Activated CD4-positive, CD25-positive, alpha-beta regulatory T cell treated with anti-CD3 and anti-CD28 coated beads, Interleukin-2, amount 50 U/mL, for 72 hours (primary cell): ENCODE measurements at places on chromosomes 11 and 22.

- peak; percentile 65 for DNase-seq
These were observed 948 bp upstream of the MRTFA start for GRCh38 chr22:40637183-40638150.

- no peak for DNase-seq
These were observed 68.4 kb downstream of the TBC1D22A start for GRCh38 chr22:46830841-46831240.

DNA sequence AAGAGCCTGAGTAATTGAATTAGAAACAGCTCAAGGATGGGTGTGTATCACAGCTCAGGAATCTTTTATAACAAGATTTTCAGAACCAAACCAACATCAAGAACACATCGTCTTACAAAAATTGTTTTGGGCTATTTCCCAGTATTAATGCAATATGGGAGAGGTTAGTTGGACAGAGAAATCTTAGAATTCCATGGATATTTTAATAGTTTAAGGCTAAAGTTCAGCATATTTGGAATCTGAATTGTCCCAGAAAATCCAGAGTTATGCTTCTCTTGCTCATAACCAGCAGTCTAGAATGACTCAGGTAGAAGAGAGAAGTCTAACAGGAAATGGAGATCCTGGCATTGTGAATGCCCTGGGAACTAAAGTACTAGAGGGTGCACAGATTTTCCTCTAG is 74.6 kb downstream of the ADM start:
- no peak for DNase-seq

DNA sequence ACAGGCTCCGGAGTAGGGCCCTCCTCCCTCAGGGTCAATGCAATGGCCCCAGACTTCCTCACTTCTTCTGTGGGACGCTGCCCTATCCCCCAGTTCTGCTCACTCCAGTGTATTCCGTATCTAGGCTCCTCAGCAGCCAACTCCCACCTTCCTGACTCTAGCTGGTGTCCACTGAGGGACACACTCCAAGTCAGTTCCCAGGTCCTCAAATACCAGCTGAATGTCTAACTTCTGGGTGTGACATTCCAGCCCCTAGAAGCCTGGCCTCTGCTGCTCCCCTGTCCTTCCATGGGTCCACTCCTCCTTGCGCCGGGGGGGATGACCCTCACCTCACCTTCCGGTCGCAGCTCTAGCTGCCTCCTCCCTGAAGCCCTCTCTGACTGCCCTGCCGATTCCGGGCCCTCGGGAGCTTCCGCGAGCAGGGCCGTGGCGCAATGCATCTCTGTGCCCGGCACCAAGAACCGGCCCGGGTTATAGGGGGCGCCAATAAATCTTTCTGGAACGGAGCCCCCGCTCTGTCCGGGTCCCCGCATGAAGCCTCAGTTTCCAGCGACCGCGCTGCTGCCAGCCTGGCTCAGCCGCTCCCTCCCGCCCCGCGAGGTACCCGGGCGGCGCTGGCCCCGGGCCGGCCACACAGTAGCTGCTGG is 15.4 kb downstream of the BAD start:
- peak; percentile 66 for DNase-seq

DNA sequence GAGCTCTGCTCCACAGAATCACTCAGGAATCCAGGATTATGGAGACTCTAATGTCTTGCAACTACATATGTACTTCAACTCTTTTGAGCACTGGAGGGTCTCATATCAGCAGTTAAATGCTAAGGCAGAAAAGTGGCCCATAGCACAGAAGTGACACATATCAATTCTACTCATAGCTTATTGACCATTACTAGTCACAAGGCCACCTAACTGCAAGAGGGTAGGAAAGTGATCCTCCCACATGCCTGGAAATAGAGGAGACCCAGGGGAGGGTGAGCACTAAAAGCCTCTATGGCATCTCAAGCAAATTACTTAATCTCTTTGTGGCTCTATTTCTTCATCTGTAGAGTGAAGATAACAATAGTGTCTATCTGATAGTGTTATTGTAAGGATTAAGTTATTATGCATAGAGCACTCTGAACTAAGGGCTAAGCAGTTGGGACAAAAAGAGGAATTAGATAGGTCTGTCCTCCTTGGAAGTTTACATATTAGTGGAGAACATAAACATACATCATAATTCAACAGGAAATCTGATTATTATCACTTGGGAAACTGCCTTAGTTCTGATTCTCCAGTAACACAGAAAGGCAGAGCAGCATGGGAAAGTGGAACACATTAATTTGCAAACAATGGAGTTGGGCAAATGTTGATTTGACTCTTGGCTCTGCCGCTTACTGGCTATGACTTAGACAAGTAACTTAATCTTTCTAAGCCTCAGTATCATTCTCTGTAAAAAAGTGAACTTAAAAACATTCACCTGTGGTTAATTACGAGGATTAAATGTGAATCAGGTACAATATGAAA is 25.1 kb upstream of the USP47 start:
- no peak for DNase-seq

- no peak for DNase-seq
These were observed 38.2 kb downstream of the OR10A6 start for GRCh38 chr11:7892840-7893254.

GRCh38 chr11:79199729-79200354 is 241.0 kb downstream of the TENM4 start:
- DNase-seq: no peak

DNA sequence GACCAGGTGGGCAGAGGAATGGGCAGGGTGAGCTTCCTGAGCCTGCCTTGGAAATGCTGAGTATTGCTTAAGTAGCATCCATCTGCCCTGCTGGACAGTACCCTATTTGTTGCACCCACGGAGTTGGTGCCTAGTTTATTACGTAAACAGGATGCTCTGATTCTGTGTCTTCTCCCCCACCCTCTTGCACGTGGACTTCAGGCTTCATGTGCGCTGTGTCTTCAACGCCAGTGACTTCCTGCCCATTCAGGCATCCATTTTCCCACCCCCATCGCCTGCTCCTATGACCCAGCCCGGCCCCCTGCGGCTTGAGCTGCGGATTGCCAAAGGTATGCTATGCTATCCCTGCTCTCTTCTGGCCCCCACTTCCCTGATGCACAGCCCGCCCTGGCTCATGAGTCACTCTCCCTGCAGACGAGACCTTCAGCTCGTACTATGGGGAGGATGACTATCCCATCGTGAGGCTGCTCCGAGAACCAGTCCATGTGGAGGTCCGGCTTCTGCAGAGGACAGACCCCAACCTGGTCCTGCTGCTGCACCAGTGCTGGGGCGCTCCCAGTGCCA is 5.7 kb downstream of the ZP1 start:
- no peak for DNase-seq

- no peak for DNase-seq
These were observed 69.8 kb downstream of the ARFGAP2 start for GRCh38 chr11:47106798-47107411.

DNA sequence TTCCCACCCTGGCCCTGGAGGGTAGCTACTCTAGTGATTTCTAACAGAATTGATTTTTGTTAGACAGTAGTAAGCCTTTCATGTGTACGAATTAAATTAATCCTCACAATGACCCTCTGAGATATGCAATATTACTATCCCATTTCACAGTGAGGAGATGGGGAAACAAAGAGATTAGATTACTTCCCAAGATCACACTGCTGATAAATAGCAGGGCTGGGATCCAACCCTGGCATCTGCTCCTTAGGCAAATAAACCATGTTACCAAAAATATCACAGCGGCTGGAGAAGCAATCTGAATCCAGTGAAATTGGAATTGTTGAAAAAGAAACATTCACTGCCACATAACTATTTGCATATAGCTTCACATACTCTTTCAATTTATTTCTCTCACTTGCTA is 12.8 kb upstream of the CAVIN3 start:
- no peak for DNase-seq

- DNase-seq: no peak
These were observed 26.3 kb upstream of the ISX start for GRCh38 chr22:35039625-35040024.

DNA sequence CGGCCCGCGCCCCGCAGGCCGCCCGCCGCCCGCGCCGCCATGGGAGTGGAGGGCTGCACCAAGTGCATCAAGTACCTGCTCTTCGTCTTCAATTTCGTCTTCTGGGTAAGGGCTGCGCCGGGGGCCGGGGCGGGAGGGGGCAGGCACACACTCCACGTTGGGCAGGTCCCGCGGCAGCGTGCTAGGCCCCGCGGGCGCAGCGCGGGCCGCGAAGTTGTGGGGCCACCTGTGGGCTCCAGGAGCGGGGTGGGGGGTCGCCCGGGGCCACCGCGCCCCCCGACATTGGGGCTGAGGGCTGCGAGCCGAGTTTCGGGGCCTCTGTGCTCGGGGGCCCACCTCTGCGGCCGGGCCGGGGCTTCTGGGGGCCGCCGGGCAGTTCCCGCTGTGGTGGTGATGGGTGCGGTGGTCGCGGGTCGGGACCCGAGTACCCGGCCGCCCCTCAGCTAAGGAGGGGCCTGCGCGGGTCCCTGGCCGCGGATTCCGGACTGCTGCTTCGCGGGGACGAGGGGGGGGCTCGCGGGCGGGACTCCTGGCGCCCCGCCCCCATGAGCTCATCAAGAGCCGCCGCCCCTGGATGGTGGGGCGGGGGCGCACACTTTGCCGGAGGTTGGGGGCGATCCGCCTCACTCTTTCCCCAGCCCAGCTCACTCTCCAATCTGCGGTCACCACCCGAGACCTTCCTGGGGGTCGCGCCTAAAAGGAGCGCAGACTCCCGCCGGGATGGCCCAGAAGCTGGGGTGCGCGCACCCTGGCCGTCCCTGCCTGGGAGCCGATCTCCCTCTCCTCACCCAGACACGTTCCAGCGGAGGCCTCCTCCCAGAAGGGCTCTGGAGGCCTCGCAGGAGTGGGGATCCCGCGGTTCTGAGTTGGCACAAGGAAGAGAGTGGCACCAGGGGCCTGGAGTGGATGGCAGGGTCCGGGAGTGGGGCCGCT is 667 bp downstream of the CD81 start:
- DNase-seq: peak; percentile 49

- DNase-seq: no peak
These were observed 483.3 kb downstream of the TBC1D22A start for GRCh38 chr22:47245786-47246185.

GRCh38 chr11:111932611-111932950 is 4.6 kb upstream of the DIXDC1 start:
- DNase-seq: no peak

DNA sequence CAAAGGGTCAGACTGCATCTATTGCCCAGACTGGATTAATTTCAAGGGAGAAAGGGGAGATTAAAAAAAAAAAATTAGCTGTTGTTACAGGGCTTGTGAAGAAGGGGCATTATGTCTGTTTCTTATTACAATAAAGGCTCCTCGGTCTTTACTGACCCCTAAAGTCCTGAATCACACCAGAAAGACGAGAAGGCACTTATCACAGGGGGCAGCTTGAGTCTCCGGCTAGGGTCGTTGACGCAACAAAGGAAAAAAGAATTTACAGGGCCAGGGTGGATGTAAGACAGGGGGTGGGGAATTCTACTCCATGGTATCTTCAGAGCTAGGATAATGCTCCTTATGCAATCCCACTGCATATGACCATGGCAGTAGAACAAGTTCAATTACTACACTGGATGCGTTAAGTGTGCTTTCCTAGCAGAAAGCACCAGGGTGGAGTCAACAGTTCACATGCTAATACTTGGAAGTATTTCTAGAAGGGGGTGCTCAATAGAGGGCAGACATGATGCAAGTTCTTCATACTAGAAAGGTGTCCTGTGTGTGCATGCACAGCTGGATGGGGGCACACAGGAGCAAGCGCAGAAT is 16.5 kb downstream of the DDX17 start:
- DNase-seq: no peak

- no peak for DNase-seq
These were observed 86.8 kb downstream of the KCNQ1OT1 start for GRCh38 chr11:2612884-2613571.

DNA sequence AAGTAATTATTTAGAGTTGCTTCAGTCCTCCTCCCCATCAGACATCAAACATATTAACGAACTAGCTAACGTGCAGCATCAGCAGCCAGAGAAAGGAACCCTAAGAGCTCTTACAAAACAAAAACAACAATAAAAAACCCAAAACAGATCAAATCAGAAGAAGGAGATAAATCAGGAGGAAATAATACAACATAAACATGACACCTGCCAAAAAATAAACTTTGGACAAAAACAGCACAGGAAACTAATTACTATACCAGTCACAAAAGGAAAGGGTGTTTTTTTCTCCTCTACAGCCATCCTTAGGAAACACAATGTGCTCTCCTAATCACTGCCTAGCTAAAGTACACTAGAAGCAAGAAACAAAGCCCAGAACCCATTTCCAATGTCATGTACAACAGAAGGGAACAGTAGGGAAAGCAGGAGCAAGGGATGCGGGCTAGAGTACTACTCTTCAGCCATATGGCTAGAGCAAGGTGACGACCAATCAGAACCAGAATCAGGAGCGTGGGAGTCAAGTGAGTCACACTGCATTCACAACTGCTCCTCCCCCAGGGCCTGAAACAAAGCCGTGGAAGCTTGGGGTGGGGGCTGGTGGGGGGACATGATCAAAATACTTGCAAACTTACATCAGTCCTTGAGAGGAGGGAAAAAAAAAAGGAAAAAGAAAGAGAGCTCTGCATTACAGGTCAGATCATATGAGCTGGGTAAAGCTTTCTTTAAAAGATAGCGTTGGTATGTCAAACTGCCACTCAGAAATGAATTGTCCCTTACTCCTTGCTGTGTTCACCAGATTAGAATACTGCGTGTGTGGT is 60.4 kb downstream of the LARGE2 start:
- DNase-seq: no peak

DNA sequence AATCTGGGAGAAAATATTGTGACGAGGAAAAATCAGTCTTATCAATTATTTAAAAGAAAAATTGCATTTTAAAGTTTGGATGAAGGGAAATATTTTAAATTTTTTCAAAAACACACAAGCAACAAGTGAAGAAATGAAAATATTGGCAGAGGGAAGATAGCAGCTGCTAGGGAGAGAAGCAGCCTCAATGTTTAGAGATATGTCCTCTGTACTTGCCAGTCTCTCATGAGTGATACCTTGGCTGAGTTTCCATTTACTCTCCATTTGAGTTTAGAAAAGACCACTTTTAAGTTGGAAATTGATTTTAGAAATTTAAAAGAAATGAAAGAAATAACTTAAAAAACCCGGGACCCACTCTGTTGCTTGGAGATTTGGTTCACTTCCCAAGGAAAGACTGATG is 88.6 kb upstream of the DBX1 start:
- DNase-seq: no peak

DNA sequence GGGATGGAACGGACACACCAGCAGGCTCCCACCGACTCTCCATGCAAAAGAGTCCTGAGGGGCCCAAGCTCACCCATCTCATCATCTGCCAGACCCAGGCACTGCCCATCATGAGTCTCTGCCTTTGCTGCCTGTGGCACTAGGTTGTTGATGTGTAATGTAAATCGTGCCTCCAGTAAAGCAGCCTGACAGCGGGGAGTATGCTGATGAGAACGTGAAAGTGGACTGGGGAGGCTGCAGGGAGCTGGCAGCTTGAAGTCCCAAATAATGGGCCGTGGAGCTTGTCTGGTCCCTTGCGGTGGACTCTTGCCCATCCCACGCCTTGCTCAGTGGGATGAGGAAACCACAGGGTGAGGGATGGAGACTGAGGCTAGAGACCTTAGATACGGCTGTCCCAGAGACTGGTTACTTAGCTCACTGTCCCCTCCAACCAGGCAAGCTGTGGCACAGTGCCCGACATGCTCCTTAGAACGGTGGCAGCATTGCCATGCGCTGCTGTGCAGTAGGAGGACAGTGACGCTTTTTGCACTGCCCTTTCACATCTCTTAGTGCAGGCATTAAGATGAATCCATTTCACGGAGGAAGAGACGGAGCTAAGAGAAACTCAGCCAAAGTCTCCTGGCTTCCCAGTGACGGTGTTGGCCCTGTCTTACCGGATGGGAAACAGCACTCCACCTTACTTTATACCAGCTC is 39.6 kb upstream of the PLET1 start:
- no peak for DNase-seq

GRCh38 chr11:131693756-131694155 is 323.3 kb downstream of the NTM start:
- no peak for DNase-seq

- no peak for DNase-seq
These were observed 915.2 kb downstream of the NTM start for GRCh38 chr11:132285631-132286030.
